Pulmonary artery endothelial cell (primary cell): ENCODE measurements at places on chromosomes 2 and 18. TPM values are rescaled to one million over a fixed set of nuclear protein-coding genes. Genes with fewer than 3 reads are reported as not detected.

DNA sequence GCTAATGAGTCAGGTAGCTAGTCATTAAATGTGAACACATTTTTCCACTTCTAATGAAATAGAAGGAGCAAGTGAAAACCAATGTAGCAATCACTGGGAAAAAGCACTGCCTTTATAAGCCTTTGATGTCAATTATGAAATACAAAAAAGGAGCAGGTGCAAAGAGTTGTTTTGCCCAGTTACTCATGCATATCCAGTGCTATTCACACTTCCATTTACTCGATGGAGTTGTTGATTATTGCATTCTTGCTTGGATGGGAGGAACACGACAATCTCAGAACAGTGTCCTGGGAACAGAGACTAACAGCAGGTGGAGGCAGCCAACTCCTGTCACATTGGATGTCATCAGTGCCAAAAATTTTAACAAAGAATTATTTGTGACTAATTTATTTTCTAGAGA is 372.5 kb downstream of the CBLN2 start:
- DNase-seq = no peak

DNA sequence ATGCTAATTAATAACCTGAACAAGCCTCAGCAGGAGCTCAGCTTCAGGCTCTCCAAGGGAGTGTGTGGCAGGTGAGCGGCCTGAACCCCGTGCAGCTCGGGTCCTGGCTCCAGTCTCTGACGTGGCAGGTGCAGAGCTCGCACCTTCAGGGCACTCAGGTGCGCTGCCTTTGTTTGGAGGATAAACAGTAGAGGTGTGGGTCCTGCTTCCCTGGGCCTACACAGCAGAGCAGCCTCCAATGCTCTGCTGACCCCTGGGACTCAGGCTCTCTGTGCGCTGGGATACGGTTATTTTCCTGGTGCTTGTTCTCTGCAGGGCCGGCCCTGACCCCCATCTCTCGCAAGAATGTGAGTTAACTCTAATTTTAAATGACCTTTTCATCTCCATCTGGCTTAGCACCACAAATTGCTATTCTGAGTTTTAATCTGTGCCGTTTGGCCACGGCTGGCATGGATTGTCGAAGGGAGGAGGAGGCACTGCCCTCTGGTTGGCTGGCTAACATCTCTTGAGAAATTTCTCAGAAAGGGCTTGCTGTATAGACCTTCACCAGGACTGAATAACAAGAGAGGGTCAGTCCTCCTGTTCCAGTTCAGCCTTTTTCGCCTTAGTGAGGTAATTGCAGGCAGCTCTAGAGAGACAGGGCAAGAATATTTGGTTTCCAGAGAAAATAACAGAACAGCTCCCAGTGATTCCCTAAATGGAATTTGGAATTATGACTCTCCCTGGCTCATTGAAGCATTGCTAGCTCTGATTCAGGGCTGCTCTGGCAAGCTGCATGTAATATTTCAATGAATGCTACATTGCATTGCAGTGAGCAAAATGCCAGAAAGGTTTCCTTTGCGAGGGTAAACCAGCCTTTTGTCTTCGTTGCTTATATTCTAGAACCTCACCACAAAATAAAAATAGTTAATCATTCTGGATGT is 161.8 kb downstream of the DCDC2C start:
- no peak for DNase-seq

DNA sequence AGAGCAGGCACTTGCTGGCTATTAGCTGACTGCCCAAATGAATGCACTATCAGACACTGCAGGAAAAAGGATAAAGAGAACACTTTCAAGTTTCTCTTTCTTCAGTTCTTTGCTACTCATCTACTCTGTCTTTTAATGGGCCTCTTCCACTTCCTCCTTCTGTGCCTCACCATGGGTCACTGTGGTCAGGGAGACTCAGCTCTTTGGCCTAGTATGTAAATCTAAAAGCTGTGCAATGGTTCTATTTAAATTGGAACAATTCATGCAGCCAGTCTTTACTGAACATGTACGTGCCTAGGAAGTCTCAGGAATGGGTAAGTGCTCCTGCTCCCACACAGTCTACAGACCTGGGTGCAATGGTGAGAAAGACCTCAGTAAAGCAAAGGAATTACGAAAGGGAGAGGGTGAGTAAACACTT is 79.1 kb upstream of the DNMT3A start:
- DNase-seq = no peak

DNA sequence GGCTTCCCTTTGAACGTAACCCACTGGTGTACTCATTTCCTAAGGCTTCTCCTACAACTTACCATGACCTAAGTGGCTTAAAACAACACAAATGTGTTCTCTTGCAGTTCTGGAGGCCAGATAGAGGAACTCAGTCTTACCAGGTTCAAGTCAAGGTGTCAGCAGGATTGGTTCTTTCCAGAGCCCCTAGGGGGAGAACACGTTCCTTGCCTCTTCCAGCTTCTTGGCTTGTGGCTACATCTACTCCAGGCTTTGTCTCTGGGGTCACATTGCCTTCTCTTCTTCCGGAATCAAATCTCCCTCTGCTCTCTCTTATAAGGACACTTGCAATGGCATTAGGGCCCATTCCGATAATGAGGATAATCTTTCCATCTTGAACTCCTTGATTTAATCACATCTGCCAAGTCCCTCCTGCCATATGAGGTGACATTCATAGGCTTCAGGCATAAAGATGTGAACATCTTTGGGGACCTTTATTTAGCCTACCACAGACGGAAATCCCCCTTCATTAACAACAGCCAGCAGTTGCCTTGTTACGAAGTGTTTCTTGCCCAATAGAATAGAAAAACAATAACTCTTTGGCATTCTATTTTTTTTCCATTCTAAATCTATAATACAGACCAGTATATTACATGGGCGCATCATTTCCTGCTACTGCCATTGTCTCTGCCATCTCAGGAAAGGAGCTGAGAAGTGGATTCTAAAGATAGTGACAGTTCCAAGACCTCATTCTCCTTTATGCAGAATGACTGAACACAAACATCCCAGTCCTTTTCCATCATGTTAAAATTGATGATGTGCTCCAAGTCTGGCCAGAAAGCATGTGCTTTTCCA is 362.0 kb downstream of the ZNF521 start:
- peak; percentile 20 for DNase-seq

The DCDC2C gene
- total RNA-seq = not detected in 2 replicates
